ENCODE measurements at places on chromosomes 7 and 10. TPM values are rescaled to one million over a fixed set of nuclear protein-coding genes. Genes with fewer than 3 reads are reported as not detected.

Gene TAS2R41
- not detected for total RNA-seq

Gene FGFR2
- total RNA-seq: 0.18 TPM

DNA sequence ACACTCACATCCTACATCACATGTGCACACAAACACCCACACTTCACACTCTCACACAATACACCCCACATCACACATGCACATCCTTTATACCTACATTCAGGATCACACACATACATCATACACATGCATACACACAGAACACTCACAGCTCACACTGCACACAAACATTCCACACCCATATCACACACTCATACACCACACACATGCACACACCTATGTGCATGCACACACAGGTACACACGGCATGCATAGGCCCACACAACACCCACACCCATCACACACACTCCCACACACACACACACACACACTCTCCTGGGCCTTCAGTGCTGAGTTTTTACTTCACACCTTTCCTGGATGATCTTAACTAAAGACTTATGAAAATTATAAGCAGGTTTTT lies 220.5 kb downstream of the DNAJB6 start:
- H3K27me3 ChIP-seq: peaks cover 55% of the 10 kb centered on the region
- H3K4me3 ChIP-seq: no peak overlapping the region
- H3K36me3 ChIP-seq: no peaks in the 10 kb centered on the region

- H3K4me3 ChIP-seq: no peak overlapping the region
- H3K36me3 ChIP-seq: no peaks in the 10 kb centered on the region
- H3K27me3 ChIP-seq: no peaks in the 10 kb centered on the region
- DNase-seq: no peak
- no peak overlapping the region for H3K27ac ChIP-seq
Observed at GRCh38 chr7:31500656-31501055, 13.2 kb upstream of the ITPRID1 start.

DNA sequence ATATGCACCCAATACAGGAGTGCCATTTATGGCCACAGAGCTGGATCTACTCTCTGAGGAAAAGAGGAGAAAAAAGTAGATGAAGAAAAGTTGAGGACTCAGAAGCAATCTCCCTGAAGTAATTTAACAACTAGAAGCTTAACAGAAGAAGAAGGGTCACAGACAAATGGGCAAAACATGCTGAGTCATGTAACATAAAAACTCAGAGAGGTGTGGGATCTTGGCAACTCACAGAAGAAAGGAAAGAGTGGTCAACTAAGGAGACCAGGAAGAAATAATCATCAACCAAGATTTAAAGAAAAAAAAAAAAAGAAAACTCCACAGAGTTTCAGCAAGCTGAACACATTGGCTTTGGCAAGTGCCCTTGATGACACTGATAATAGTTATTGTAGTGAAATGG lies 51.8 kb upstream of the BET1 start:
- no peak overlapping the region for H3K27ac ChIP-seq
- no peaks in the 10 kb centered on the region for H3K4me1 ChIP-seq
- peaks cover 12% of the 10 kb centered on the region for H3K27me3 ChIP-seq
- no peak for DNase-seq

DNA sequence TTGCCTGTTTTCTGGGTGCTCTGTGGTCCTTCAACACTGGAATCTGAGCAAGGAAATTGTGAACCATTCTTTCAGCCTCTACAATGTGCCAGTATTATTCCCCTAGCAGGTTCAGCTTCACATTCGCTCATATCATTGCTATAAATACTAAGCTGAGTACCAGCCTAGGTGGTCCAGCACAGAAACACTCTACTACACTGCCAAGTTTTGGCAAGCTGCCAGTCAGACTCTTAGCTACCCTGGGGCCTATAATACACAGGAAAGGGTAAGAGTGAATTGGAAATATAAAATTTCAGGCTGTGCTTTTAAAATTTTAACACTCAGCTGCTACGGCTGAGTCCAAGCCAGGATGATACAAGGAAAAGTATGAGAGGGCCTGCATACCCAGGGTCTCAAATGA lies 49.9 kb upstream of the PPP1R3A start:
- H3K4me1 ChIP-seq: no peaks in the 10 kb centered on the region
- no peaks in the 10 kb centered on the region for H3K36me3 ChIP-seq
- H3K4me3 ChIP-seq: no peak overlapping the region
- H3K27me3 ChIP-seq: no peaks in the 10 kb centered on the region
- H3K27ac ChIP-seq: no peak overlapping the region

GRCh38 chr10:36669615-36670352 lies 455.6 kb upstream of the ANKRD30A start:
- no peak overlapping the region for H3K4me3 ChIP-seq
- no peak overlapping the region for H3K27ac ChIP-seq
- H3K36me3 ChIP-seq: no peaks in the 10 kb centered on the region
- no peaks in the 10 kb centered on the region for H3K4me1 ChIP-seq

DNA sequence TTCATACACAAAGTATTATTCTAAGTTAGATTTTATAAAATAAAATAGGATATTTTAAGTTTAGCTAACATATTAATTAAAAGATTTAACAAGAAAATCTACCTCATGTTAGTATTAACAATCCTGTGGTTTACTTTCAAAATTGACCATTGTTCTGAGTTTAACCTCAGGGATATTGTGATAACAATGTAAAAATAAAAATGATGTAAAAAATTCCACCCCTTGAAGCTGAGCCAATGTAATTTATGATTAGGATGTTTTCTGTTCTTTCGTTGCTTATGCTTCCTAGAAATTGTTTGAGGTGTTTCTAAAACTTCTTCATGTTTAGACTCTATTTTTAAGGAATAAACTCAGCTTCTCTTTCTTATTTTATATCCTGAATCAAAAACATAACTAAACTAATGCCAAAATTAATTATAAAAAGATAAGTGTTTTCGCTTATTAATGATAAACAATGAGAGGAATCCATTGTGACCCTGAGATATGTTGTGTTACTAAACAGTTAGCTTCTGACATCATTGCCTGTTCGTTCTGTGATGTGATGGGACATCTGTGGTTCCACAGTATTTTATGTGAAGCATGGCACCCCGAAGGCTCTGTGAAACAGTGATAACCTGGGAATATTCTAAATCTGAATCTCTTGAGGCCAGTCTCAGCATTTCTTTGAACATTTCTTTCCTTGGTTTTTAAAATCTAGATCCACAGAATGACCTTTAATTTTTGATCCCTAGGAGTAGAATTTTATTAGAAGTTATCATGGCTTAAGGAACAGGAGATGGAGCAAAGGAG lies 340.8 kb downstream of the ARL4A start:
- no peak for DNase-seq

DNA sequence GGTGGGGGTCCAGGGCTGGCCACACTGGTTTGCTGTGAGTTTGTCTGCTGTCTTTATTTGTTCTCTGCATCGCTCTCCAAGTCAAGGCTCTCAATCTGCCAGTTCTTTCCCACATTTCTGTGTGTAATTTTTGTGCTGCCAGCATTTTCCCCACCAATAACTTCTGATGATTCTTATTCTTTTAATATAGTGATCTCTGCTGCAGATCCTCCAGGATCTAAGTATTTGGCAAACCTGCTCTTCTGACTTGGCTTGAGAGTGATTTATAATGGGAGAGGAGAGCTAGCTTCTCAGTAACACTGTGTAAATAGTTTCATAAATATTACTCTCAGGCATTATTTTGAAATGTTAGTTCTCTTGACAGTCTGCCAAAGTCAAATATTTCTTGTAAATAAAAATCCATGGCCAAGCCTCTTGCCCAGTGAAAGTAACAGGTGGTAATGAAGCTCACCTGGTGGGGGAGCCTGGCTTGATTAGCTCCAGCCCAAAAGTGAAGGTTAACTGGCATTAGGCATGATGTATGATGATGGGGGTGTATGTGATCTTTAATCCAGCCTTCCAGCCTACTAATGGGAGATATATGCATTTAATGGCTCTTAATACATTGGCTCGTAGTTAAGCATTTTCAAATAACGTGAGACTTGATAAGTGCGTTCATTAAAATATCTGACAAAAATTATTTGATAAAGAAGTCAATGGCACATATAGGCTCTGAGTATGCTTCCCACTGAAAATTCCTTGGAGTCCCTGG lies 1055.9 kb downstream of the KCNMA1 start:
- H3K27ac ChIP-seq: no peak overlapping the region
- H3K4me1 ChIP-seq: no peaks in the 10 kb centered on the region
- no peaks in the 10 kb centered on the region for H3K27me3 ChIP-seq
- no peak for DNase-seq

DNA sequence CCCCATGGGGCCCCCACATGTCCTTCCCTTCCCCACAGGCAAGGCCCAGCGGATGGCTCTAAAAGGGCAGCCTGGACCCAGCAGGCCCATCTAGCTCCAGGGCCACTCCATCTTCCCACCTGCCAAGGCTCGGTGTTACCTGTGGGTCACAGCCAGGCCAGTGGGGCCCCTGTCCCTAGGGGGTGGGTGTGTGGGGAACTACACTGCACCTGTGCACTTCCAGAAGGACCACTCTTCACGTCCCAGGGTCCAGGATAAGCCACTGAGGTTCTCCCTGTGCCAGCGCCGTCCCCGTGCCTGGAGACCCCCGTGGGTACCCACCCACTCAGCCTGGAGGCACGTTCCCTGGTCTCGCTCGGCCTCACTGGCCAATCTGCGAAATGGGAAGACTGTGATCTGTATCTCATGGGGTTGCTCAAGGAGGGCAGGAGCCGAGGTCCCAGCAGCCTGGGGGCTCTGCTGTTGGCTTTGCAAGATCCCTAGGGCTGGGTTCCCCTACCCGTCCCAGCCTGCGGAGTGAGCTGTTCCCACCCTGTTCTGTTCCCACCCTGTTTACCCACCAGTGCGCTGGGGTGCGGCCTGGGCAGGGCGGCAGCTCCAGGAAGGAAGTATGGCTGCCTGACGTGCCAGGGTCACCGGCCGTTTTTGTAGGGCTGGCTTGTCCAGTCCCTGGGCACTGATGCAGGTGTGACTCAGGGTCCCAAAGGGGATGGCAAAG lies 4.6 kb downstream of the PWWP2B start:
- H3K4me3 ChIP-seq: no peak overlapping the region
- no peak for DNase-seq
- no peak overlapping the region for H3K27ac ChIP-seq
- peaks cover 5% of the 10 kb centered on the region for H3K4me1 ChIP-seq
- H3K36me3 ChIP-seq: peaks cover 12% of the 10 kb centered on the region

All from K562 (cell line).